ENCODE measurements at places on chromosomes 1 and 21.

GRCh38 chr1:64829411-64830029, 84.6 kb downstream of the RAVER2 start:
- no peak for DNase-seq

DNA sequence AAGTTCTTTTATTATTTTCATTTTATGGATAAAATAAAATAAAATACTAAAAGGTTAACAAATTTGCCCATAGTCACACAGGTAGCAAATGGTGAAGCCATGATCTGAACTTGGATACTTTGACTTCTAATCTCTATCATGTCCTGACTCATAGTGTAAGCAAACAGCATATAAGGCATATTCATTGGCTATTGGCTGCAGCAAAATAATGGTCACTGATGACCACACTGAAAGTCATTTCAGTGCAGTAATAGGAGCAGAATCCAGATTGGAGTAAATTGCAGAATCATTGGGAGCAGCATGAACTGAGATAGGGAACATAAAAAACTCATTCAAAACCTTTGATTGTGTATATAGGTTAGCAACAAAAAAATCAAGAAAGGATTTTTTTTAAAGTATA, 262.9 kb downstream of the PLA2G4A start:
- DNase-seq = no peak

DNA sequence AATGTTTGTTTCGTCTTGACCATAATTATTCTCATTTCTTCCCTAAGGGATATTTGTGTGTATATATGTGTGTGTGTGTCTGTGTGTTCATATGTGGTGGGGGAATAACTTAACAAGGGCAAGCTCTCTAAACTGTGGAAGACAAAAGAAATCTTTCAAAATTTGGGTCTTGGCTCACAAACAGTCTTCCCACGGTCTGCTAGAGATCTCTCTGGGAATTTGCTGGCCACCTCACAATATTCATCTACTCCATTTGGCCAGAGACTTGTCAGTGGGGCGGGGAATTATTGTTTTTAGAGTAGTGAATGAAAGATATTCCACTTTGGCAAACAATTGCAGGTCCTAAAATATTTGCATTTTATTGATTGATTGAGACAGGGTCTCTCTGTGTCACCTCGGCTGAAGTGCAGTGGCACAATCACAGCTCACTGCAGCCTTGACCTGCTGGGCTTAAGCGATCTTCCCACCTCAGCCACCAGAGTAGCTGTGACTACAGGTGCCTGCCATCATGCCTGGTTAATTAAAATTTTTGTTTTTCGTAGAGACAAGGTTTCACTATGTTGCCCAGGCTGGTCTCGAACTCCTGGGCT, 8.0 kb upstream of the EIF2B3 start:
- DNase-seq = no peak

GRCh38 chr1:41629141-41629540, 144.7 kb upstream of the EDN2 start:
- no peak for DNase-seq

GRCh38 chr1:231049121-231049979, 9.3 kb upstream of the FAM89A start:
- DNase-seq = no peak

GRCh38 chr1:205751036-205751651, 1.2 kb upstream of the NUCKS1 start:
- DNase-seq = no peak

- peak; percentile 49 for DNase-seq
Observed at GRCh38 chr1:76330991-76331603, 256.6 kb downstream of the ST6GALNAC3 start.

GRCh38 chr1:16440131-16440469, 424 bp upstream of the NECAP2 start:
- no peak for DNase-seq

GRCh38 chr21:38670861-38671260, 134.9 kb upstream of the ETS2 start:
- no peak for DNase-seq

DNA sequence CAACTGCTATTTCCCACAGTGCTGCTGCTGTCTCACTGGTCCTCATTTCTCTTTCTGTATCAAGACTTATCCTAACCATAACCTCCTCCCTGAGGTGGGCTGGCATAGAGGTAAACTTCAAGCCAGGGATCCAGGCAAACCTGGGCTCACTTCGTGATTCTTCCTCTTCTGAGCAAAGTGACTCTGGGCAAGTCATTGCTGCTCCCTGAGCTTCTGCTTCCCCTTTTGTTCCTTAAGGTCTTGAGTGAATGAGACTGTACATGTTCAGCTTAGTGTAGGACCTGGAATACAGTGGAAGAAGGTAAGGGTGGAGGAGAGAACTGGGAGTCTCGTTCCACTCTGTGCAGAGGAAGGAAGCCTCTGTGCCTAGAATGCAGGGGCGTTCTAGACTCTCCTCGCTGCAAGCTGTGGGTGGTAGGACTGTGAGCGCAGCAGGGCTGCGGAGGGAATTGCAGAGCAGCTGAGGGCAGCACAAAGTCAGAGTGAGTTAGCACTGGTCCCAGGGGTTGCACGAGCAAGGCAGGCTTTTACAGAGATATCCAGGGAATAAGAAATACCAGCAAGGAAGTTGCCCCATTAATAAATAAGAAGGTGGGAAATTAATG, 11.4 kb upstream of the ERI3 start:
- DNase-seq = no peak

GRCh38 chr1:32801096-32801715, 16.0 kb downstream of the YARS1 start:
- DNase-seq = no peak

DNA sequence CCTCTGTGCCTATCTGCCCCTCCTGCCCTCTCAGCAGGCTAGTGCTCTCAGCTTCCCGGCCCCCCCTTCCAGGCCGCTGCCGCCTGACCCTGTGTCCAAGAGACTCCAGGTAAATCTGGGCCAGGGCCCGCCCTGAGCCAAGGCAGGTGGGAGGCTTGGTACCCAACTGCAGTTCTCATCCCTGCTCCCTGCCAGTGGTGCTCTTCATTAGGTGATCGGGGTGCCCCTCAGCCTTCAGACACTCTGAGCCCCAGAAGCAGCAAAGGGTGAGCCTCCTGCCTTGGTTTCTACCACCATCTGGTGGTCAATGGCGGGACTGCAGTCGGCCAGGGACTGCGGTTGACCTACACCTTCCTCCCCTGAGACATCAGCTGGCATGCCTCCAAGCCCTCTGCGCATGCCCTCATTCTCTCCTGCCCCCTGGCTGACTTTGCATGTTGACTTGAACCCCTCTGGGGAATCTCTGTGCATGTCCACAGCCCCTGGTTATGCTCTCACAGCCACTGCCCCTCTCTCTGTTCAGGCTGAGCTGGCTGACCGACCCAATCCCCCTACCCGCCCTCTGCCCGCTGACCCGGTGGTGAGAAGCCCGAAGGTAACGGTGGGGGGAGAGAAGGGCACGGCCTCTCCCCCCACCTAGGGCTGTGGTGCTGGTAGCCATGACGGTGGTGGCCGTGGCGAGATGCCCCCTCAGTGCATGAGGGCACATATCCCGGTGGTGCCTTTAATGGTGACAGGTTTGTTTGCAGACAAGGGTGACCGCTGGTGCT, 2.0 kb upstream of the EFNA4 start:
- DNase-seq = peak; percentile 96

DNA sequence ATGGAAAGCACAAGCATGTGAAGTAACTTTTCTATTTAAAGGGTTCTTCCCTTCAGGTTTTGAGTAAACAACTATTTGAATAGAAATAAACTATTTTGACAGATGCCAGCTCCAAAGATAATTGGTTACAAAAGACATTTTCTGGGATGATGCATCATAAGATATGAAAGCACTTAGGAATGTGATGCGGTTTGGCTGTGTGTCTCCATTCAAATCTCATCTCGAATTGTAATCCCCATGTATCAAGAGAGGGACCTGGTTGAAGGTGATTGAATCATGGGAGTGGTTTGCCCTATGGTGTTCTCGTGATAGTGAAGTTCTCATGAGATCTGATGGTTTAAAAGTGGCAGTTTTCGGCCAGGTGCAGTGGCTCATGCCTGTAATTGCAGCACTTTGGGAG, 6.4 kb downstream of the DISP1 start:
- no peak for DNase-seq

DNA sequence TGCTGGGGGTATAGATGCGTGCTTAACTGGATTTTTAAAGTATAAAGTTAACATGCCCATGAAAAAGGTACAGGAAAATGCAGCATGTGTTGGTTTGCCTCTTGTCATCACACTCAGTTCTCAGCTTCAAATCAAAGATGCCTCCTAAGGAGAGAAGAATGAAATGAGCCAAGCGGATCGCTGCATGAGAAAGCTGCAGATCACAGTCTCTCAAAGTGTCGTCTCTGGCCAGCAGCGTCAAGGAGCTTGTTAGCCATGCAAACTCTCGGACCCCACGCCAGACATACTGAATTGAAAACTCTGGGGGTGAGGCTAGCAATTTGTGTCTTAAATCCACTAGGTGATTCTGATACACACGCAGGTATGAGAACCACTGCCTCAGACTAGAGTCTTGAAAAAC, 297.2 kb downstream of the AJAP1 start:
- DNase-seq = no peak

DNA sequence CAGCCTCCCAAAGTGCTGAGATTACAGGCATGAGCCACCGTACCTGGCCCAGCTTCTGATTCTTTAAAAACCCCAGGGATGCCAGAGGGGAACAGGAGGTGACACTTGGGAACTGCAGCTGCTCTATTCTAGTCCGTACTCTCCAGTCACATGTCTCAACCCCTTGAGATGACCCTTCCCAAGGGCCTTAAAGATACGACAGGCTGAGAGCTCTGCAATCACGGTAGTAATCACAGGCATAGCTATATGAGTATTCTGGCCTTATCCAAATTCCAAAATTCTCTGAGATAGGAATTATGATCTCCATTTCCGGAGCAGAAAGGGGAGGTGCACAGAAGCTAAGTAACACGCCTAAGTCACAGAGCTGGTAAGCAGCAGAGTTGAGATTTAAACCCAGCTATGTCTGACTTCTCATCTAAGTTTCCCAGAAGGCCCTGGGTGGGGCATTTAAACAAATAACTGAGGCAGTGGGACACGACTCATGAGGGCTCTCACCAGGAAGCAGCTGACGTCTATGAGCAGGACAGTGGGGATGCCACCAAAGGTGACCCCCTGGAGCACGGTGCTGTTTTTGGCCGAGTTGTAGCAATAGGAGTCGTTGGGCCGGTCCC, 5.2 kb downstream of the TMEM63A start:
- no peak for DNase-seq

DNA sequence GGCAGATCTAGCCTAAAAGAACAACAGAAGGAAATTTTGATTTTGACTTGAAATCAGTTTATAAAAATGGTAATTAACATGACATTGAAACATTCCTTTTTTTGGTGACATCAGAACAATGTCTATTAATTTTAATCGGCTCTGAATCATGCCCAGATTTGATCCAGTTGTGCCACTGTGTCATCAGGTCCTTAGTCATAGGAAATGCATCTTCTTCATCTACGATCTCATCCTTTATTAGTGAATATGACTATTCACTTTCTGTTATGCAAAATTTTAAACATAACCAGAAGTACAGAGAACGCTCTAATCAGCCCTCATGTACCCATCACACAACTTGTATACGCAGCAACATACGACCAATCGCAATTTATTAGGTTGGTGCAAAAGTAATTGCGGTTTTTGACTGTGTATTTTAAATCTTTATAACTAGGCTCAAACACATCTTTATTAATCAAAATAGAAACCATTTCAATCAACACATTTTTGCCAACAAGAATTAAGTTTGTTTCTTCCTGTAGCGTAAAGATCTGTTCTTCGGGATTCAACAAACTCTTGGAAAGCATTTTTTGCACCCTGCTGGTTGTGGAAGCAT, 40.3 kb upstream of the TLR5 start:
- DNase-seq = no peak

- peak; percentile 42 for DNase-seq
Observed at GRCh38 chr1:169595764-169596711, 9.8 kb upstream of the F5 start.

GRCh38 chr1:19220080-19220846, 10.2 kb upstream of the UBR4 start:
- no peak for DNase-seq

GRCh38 chr1:207366022-207366421, 44.5 kb downstream of the CD55 start:
- no peak for DNase-seq

GRCh38 chr1:92495392-92496063, 8.8 kb upstream of the GFI1 start:
- peak; percentile 45 for DNase-seq

GRCh38 chr1:185656663-185657062, 77.5 kb upstream of the HMCN1 start:
- DNase-seq = no peak

DNA sequence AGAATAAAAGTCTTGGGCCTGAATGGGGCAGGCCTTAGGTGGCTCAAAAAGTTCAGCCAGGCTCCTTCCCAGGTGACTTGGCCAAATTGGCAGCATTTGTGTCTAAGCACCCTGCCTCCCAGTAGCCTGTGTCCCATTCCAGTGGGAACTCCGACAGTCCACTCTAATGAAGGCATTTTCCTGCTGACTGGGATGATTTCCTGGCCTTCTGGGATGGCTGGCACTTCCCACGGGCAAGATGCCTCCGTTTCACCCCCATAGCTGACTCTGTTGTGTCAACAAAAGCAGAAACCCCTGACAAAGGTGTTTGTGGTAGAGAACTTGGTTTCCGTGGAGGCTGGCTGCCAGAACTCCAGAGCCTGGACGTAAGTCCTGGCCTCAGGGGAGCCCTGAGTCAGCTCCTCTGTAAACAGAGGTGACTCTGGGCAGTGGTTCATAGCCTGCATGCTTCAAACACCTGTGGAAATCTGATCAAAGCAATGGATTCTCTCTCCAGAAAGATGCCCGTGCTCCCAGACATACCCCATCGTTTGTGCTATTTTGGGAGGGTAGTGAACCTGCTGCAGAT, 36.6 kb downstream of the WNT3A start:
- DNase-seq = no peak

DNA sequence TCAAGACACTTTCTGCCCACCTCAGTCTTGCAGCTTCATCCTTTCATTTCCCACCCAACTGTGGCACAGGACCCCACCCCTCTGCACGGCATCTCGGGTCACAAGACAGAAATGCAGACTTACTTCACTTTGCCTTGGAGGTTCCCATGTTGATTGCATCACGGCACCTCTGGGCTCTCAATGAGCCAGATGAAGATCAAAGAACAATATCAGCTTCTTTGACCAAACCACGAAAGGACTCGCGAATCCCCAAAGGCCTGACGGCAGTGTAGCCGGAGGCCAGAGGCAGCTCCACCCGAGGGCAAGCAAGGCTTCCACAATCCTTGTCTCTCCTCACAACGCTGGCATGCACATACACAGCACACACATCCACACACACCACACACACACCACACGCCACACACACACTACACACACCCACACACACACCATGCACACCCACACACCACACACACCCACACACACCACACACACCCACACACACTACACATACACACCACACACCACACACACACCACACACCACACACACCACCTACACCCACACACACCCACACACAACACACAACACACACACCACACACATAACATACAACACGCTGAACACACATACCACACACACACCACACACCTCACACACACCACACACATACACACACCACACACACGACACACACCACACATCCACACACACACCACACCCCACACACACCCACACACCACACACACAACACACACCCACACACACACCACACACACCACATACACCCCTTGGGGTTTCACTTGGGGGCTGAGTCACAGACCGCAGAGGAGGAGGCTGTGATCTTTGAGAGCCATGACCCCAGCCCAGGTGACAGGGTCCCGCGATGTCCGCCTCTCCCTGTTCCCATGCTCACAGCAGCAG, 35.8 kb downstream of the UBASH3A start:
- DNase-seq = no peak

GRCh38 chr1:231750818-231751362, 124.3 kb downstream of the DISC1 start:
- DNase-seq = peak; percentile 29

GRCh38 chr21:43608225-43608624, 51.1 kb downstream of the HSF2BP start:
- DNase-seq = no peak

Data from MM.1S (cell line).